Activated CD4-positive, alpha-beta T cell treated with anti-CD3 and anti-CD28 coated beads, Interleukin-2, amount 50 U/mL, for 4 hours (primary cell): ENCODE measurements at places on chromosomes 11 and 22.
A peak's percentile ranks its signal among the peaks of the same experiment; 100 is the strongest.

GRCh38 chr11:17753641-17754040 lies 19.1 kb downstream of the KCNC1 start:
- DNase-seq = no peak

DNA sequence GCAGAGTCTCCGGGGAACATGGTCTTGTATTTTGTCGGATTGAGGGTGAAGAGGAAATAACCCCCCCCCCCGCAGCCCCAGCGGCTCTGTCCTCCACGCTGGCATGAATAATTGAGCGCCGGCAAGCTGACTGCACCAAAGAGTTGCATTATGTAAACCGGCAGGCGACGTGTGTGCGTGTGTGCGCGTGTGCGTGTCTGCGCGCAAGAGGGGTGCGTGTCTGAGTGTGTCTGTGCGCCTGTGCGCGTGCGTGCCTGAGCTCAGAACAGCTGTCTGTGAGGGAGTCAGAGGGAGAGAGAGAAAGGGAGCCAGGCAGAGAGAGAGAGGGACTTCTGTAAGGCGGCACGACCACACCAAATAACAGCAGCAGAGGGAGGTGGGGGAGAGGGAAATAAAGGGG lies 94.4 kb downstream of the SCN3B start:
- DNase-seq = no peak

DNA sequence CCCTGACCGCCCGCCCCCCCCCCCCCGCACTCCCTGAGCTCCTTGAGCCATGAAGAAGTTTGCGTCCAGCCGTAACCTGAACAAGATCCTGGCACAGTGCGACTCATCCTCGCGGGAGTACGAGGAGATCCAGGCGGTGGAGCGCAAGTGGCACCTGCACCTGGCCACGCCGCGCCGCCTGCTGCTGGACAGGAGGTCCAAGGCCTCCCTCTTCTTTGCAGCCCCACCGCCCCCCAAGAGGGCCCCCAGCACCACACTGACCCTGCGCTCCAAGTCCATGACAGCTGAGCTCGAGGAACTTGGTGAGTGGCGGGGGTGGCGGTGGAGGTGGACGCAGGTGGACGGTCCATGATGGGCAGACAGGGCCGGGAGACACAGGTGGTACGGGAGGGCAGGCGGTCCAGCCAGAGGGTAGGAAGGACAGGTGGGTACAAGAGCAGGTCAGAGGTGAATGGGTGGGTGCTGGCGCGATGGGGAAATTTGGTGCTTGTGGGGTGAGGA lies 32.1 kb upstream of the ACR start:
- no peak for DNase-seq

DNA sequence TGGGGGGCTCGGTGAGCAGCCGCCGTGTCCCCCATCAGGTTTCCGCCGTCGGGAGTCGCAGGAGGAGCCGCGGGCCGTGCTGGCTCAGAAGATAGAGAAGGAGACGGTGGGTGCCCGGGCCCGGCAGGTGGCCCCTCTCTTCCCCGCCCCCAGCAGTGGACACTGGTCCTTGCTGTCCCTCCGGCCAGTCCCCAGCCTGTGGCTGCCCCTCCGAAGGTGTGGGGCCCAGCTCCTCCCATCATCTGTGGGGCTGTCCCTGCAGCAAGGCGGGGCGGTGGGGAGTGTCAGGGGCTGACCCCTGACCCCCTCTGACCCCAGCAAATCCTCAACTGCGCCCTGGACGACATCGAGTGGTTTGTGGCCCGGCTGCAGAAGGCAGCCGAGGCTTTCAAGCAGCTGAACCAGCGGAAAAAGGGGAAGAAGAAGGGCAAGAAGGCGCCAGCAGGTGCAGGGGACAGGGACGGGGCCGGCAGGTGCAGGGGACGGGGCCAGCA lies 15.3 kb downstream of the EPS8L2 start:
- DNase-seq = no peak

GRCh38 chr11:11243590-11244469 lies 109.2 kb downstream of the CSNK2A3 start:
- DNase-seq = no peak

- no peak for DNase-seq
These were observed 3.6 kb downstream of the MED15 start for GRCh38 chr22:20510811-20511577.

GRCh38 chr11:15006139-15006759 lies 34.1 kb upstream of the CALCA start:
- no peak for DNase-seq

- no peak for DNase-seq
These were observed 42.2 kb downstream of the USP28 start for GRCh38 chr11:113833151-113833550.

DNA sequence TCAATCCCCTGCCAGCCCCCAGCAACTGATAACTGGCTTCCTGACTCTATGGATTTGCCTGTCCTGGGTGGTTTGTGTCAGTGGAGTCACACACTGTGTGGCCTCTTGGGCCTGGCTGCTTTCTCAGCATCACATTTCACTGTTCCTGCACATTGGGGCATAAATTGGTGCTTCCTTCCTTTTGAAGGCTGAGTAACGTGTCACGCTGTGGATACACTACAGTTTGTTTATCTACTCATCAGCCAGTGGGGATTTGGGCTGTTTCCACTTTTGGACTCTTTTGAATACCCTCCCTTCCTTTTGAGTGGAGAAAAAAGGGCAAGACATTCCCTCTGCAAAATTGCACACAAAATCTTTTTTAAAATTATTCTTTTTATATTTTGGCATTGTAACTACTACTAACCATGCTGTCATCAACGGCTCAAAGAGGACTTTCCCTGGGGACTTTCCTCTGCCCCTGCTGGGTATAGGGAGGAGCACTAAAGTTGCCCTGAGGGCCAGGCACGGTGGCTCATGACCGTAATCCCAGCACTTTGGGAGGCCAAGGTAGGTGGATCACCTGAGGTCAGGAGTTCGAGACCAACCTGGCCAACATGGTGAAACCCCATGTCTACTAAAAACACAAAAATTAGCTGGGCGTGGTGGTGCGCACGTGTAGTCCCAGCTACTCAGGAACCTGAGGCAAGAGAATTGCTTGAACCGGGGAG lies 7.8 kb upstream of the CELSR1 start:
- DNase-seq = no peak

DNA sequence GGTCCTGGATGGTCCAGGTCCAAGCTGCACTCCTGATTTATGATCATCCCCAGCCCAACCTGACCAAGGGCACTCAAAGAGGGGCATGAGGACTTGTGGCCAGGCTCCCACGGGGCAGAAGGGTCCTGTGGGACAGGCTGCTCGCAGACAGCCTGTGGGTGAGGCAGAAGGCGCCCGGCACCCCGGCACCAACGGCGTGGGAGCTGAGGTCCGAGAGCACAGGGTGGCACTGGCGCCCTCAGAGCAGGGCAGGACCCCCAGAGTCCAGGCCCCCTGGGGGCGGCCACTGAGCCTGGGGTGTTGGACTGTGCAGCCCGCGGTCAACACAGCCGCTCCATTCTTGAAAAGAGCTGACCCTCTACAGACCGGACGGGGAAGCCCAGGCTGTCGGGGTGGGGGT lies 3.3 kb downstream of the IL17REL start:
- no peak for DNase-seq

DNA sequence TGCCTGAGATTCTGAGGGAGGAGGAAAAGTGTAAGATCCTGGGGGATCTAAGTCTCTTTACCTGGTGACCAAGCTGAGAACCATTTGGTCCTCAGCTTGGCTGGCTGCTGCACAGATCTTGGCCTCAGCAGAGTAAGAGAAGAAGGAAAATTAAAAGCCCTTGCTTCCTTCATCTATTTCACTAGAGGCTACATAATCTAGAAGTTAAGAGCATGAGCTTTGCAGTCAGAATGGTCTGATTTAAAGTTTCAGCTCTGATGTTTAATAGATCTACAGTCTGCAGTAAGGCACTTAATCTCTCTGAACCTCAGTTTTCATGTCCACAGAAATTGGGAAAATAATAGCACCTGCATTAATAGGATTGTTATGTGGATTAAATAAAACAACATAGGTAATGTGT lies 3.1 kb upstream of the ZBTB16 start:
- DNase-seq = no peak

- DNase-seq = peak; percentile 97
These were observed at the start of gene CBL for GRCh38 chr11:119205574-119206510. Gene CBL (plus strand): TSS chr11:119206339. CDS start chr11:119206418, 79 bp downstream.

GRCh38 chr11:44226945-44227344 lies 83.0 kb downstream of the ALX4 start:
- no peak for DNase-seq

DNA sequence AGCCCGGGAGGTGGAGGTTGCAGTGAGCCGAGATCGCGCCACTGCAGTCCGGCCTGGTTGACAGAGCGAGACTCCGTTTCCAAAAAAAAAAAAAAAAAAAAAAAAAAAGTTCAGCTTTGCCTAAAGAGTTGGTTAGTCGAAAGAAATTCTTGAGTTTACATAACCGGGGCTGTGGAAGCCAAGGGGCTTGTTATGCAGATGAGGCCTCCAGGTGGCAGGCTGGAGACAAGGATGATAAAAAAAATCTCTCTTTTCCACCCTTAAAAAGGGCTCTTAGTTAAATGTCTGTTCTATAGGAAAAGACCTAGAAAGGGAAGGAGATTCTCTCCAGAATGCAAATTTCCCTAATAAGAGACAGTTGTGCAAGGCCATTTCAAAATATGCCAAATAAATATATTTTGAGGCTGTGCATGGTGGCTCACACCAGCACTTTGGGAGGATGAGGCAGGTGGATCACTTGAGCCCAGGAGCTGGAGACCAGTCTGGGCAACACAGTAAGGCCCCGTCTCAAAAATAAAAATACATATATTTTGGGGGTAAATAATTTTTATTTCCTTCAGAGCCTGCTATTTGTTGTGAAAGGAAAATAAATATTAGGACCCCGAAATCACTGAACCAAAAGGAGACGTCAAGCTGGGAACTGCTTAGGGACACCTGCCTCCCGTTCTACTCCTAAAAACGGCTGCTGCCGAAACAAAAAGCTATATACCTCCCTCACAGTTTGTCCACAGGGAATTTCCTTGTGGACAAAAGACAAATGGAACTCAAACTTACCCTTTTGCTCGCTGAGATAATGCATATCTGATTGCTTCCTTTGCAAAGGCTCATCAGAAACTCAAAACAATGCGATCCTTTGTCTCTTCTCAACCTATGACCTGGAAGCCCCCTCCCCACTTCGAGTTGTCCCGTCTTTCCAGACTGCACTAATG lies 2.4 kb upstream of the IFITM2 start:
- DNase-seq = peak; percentile 65

- no peak for DNase-seq
These were observed 97.7 kb downstream of the RBFOX2 start for GRCh38 chr22:35930933-35931332.

DNA sequence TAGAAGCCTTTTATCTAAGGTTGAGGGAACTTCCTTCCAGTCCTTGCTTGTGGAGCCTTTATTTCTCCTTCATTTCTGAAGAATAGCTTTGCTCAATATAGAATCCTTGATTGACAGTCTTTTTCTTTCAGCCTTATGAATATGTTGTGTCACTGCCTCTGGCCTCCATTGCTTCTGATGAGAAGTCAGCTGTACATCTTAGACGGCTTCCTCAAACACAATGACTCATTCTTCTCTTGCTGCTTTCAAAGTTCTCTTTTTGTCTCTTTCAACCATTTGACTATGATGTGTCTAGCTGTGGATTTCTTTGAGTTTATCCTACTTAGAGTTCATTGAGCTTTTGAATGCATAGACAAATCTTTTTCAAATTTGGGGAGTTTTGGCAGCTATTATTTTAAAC lies 893.2 kb downstream of the BRD1 start:
- DNase-seq = no peak

DNA sequence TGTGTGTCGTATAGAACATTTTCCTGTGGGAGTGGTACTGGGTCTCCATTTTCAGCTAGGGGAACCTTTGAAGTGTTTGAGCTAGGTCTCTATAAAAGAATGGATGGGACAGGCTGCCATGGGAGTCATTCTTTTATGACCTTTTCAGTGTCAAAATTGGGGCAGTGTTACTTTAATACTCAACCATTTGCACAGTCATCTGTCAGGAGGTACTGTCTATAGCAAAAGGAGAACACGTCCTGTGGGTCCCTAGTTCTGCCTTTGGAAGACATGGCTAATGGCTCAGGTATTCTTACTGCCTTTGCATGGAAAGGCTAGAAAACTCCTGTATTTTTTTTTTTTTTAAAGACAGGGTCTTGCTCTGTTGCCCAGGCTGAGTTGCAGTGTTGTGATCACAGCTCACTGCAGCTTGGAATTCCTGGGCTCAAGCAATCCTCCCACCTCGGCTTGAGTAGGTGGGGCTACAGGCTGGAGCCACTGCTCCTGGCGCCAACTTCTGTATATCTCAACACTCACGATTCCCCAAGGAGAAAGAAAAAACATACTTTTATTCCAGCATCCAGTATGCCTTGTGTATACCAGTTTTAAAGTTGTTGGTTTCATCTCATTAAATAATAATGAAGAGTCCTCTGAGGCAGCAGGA lies 2.1 kb upstream of the ATF4 start:
- DNase-seq = no peak

GRCh38 chr11:90822996-90823395 lies 600.1 kb upstream of the CHORDC1 start:
- no peak for DNase-seq

DNA sequence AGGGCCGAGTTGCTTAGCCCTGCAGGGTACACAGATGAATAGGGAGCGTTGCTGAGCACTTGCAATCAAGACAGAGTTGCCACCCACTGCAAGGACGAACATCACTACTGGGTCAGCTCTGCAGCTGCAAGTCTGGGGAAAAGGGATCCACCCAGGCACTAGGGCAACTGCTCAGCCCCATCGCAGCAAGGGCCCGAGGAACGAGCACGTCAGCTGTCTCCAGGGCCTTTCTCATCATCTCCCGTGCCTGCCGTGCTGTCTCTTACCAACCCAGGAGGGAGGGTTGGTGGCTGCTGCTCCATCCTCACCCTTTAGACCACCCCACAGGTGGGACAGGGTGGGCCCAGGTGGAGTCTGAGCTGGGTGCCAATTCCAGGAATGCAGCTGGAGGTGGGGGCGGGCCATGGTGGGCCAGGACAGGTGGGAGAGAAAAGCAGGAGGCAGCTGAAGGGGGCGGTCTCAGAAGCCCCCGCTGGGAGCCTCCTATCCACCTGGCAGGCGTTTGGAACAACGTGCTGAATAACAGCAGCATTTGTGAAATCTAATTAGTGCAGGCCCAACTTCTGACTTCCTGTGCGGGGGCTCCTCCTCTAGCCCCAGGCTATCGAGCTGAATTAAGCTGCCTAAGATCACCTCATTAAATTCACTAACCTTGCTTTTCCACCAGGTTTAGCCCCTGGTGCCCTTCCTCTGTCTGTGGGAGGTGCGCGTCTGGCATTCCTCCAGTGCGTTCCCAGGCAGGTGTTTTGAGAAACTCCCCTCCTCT lies 252.5 kb downstream of the ST3GAL4 start:
- DNase-seq = no peak

- no peak for DNase-seq
These were observed 53.6 kb downstream of the BCR start for GRCh38 chr22:23233752-23234408.
